ENCODE measurements at places on chromosomes 7 and 10.

DNA sequence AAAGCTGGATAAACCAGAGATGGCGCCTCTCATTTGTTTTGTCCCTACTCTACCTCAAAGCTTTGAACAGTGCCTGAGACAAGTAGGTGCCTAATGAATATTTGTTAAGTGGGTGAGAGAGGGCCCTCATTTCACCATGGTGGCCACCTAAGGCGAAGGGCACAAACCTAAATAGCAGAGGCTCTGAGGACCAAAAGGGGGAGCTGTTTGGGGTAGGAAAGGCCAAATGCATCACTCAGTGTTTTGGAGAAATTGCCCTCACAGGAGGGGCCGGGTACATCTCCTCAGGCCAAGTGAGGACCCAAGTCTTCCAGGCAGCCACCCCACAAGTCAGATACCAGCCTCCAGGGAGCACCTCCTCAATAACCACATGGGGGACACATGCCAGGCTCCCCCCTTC is 14.0 kb downstream of the IMPDH1 start:
- no peak for DNase-seq

GRCh38 chr7:149625340-149625946 is 127.8 kb upstream of the ZNF746 start:
- DNase-seq = peak; percentile 74

GRCh38 chr7:74290981-74291441 is 1.8 kb downstream of the CLIP2 start:
- DNase-seq = no peak

GRCh38 chr7:155881471-155882350 is 69.4 kb upstream of the SHH start:
- DNase-seq = no peak

DNA sequence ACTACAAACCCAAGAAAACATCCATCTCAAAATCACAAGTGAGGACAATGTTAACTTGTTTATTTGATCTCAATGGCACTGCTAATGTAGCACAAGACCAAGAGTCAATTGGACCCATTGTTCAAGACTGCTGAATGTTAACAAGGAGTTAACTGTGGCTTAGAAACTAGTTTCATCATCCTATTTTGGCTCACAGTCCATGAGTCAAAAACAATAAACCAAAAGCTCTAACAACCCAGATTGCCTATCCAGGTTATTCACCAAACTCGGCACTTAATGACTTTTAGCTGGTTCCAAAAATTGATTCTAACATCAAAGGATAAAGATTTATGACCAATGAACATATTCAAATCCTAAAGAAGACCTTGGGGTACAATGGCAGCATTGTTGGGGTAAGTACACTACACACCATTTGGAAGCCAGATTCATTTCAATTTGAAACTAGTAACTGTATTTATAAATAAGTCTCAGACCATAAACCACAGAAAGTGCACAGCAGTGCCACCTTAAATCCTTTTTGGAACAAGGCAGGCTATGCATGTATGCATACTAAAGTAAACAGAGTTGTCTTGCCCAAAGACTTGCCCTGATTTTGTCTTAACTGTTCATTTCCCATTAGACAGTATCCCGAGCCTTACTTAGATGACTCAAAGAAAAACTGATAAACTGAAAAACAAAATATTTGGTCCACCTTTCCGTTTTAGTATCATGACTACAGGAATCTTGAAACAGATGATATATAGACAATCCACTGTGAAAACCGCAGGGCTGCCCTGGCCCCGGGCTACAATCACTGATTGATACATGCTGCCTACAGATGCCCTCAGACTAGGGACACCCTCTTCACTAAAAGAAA is 84.5 kb downstream of the SRPK2 start:
- DNase-seq = no peak

DNA sequence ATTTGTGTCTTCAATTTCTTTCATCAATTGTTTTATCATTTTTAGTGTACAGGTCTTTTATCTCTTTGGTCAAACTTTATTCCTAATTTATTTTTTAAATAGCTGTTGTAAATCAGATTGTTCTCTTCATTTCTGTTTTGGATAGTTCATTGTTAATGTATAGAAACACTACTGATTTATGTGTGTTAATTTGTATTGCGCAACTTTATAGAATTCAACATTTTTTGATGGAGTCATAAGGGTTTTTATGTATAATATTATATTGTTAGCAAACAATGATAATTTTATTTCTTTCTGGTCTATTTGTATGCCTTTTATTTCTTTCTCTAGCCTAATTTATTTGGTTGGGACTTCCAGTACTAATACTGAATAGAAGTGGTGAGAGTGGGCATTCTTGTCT is 181.2 kb downstream of the CCDC7 start:
- DNase-seq = no peak
